Occipital lobe (tissue), 3 donors: ENCODE measurements at places on chromosomes 5 and 9.

DNA sequence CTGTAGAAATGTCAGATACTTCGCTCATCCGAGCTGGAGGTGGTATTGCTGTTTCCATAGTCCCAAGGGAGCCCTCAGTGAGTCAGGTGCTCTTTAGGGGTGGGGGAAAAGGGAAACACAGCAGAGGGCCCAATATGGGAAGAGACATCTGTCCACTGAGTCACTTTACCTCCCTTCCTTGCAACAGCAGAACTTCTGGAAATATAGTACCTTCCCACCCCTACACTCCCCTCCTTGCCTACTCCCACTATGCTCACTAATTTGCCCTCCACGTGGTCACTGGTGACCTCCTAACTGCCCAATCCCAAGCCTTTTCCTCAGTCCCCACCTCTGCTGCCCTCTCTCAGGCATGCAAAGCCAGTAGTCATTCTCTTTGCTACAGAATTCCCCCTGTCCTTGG lies 1.9 kb downstream of the HK3 start:
- DNase-seq = no peak

DNA sequence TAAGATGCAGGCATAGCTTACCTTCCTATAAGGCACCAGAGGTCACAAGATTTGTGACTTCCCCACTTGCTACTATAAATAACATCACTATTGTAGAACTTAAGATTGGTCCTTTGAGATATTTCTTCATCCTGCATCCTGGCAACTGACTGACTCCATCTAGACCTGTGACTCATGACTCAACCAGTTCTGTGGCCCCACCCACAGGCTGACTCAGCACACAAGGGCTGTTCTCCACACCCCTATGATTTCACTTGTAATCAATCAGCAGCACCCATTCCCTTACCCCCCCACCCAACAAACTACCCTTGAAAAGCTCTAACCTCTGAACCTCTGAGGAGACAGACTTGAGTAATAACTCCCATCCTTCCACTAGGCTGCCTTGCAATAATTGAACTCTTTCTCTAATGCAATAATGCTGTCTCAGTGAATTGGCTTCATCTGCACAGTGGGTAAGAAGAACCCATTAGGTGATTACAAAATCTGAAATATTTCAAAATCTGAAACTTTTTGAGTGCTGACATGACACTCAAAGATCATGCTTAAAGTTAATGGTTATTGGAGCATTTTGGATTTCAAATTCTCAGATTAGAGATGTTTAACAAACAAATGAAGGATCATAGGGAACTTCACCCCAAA lies 296.7 kb downstream of the ARL15 start:
- no peak for DNase-seq

- no peak for DNase-seq
These were observed 46.6 kb downstream of the S1PR3 start for GRCh38 chr9:89037891-89038290.

- DNase-seq = no peak
These were observed 182.9 kb downstream of the SAXO1 start for GRCh38 chr9:18849890-18850677.

GRCh38 chr5:96924016-96924443 lies 11.8 kb upstream of the LNPEP start:
- no peak for DNase-seq

DNA sequence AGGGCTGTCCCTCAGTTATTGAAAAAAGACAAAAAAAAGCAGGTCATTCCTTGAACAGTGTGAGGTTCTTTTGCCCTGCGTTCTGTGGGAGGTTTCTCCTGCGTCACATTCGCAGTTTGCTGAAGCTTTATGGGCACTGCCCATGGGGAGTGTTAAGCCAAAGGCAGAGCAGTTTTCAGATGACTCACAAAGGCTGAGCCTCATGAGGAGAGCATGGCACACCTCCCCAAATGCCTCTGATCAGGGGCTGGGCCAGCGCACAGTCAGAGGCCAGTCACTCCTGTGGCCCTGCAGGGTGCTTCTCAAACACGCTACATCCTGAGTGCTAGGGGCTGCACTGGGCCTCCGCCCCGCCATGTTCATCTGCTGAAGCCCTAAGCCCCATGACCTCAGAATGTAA lies 38.4 kb downstream of the IRX1 start:
- DNase-seq = no peak

GRCh38 chr9:16608906-16609305 lies 261.6 kb downstream of the BNC2 start:
- no peak for DNase-seq

DNA sequence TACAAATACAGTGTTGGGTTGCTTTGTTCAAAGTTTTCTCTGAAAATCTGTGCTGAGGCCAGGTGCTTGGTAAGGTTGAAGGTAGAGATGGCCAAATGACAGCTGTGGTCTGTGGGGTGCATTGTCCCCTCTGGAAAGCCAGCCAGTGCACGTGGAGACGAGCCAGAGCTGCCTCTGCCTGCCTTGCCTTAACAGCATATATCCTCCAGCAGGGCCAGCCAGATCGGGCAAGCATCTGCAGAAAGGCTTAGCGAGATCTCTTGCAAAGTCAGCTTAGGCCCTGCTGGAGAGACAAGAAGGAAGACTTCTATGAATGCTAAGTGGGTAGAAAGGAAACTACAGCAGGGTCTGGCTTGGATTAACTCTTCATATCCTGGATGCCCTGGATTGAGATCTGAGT lies 49.5 kb downstream of the GRIA1 start:
- DNase-seq = no peak

GRCh38 chr9:75891771-75892215 lies 1.3 kb downstream of the PCSK5 start:
- DNase-seq = no peak

DNA sequence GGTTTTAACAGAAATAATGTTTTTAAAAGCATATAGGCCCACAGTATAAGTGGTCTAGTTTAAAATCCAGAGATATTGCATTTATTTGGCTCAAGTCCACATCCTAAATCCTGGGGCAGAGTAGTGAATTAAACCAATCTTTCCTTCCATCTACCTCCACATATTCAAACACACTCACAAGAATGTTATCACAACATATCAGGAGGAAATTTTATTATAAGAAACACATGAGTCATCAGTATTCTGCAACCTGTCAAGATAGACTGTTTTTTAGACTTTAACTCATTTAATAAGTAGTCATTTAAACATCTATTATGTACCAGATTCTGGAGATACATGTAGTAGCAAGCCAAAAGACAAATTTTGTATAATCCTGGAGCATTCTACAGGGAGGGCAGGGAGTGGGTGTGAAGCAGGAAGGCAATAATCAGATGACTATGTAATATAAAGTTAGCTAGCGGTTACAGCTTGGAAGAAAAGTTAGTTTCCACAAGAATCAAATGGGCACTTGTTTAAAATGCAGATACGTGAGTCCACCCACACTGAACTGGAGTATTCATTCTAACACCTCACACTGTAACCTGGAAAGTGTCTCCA lies 187.3 kb upstream of the PIK3R1 start:
- DNase-seq = no peak

DNA sequence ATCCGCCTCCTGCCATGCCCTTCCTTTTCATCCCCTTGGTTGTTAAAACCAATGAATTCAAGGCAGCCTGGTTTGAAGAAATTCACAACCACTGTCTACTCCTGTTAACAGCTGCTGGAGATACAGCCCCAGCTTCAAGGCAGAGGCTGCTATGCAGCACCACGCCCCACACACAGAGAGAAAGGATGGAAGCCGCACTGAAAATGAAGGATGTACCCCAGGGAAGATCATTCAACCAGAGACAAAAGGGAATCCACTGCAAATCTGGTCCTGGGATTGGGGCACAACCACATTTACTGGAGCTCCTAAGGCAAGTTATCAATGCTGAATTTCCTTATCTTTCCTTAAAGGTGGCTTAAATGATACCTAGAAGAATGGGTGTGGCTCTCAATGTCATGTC lies 58.7 kb downstream of the DPYSL3 start:
- DNase-seq = no peak

- DNase-seq = no peak
These were observed 246.5 kb downstream of the SYK start for GRCh38 chr9:91047993-91048607.

- no peak for DNase-seq
These were observed 134.8 kb downstream of the FBXO4 start for GRCh38 chr5:42059778-42060464.

- no peak for DNase-seq
These were observed 12.0 kb upstream of the SSBP2 start for GRCh38 chr5:81762853-81763252.

GRCh38 chr9:125189011-125189360 lies 617 bp downstream of the PPP6C start:
- no peak for DNase-seq

DNA sequence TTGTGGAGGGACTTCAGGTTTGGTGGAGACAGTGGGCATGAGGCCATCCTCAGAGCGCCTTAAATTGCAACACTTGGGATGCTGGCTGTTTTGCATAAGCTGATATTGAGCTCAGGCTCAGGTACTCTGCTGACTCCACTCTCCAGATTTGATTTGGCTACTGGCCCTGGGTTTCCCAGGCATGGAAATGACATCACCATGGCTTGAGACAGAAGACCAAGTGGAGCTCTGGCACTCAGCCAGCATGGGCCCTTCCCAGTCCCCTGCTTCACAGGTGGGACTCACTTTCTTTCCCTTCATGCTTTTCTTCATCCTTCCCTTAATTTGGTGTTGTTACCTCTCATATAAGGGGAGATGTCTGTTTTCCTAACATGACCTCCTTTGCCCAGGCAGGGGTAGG lies 72.0 kb upstream of the IL12B start:
- no peak for DNase-seq

DNA sequence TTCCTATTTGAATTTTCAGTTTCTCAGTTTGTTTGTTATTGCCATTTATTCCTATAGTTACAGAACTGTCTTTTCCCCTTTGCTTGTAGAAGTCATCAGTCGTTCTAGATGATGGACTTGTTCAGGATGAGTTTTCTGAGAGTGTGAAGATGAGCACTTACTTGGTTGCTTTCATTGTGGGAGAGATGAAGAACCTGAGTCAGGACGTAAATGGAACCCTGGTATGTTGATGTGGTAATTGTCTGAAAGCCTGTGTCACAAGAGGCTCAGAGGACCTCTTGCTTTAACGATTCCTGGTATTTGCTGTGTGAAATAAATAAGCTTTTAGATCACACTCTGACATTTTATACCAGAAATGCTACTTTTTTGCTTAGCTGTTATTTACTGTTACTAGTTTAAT lies 50.6 kb downstream of the LNPEP start:
- no peak for DNase-seq

DNA sequence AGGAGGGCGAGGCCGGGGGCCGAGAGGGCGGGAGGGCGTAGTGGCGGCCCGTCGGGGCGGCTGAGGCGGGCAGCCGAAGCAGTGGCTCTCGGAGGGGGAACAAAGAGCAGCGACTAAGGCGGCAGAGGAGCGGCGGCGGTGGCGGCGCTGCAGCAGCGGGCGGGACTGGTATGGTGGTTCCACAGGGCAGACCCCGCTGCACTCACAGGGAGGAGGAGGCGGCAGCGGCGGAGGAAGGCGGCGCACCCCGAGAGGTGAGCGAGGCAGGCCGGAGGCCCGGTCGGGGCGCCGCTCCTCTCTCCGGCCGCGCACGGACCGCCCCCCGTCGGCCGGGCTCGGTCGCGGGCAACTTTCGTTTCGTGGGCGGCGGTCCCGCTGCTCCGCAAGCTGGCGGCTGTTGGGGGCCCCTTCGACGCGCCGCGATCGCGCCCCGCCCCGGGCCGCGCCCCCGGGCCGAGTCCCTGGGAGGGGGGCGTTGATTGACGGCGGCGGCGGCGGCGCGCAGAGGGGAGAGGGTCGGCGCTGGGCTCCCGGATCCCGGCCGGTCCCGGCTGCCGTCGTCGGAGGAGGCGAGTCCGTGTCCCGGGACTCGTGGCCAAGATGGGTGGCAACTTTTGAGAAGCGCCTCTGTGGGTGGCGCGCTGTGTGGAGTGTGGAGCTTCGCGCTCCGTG lies 467 bp downstream of the CNOT6 start:
- peak; percentile 9 for DNase-seq

GRCh38 chr9:137912671-137913070 lies 35.1 kb downstream of the CACNA1B start:
- no peak for DNase-seq

DNA sequence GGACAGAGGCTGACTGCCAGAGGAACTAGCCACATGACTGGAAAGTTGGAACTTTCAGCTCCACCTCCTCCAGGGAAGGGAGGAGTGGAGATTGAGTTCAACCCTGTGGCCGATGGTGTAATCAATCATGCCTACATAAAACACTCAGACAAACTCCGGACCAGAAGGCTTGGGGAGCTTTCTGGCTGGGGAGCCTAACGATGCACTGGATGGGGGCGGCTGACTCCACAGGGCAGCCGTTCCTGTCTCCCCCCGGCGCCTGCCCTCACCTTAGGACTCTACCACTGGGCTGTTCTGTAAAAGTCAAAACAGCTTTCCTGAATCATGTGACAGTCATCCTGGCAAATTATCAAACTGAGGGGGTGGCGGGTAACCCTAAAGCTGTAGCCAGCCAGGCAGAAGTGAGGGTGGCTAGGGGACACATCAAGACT lies 58.0 kb downstream of the GOLM1 start:
- no peak for DNase-seq

DNA sequence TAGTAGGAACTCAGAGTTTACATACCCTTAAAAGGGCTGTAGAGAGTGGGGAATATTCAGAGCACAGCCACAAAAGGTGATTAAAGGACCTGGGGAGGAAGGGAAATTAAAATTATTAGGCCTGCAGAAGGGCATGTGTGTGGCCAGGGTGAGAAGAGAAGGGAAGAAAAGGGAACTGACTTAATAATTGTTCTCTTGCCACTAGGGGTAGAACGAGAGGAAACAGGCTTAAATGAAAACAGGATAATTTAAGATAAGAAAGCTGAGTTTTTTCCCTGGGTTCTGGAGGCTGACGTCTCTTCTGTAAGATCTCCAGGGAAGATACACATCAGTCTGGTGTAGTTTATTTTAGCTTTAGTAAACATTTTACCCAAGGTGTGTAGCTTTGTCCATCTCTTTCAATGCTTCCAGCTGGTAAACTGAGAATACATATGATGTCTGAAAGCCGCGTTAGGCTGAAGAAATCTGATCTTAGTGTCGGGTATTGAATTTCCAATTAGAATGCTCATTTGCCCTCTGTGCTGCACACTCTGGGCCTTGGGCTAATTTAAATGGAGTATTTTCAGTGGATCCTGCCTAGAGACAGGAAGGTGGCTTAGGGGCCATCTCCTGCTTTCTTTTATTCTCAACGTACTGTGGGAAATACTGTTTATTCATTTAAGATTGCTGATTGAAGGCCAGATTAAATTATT lies 416.8 kb downstream of the TMEM38B start:
- DNase-seq = no peak

- no peak for DNase-seq
These were observed 1854.6 kb upstream of the WWC1 start for GRCh38 chr5:166436872-166437271.

DNA sequence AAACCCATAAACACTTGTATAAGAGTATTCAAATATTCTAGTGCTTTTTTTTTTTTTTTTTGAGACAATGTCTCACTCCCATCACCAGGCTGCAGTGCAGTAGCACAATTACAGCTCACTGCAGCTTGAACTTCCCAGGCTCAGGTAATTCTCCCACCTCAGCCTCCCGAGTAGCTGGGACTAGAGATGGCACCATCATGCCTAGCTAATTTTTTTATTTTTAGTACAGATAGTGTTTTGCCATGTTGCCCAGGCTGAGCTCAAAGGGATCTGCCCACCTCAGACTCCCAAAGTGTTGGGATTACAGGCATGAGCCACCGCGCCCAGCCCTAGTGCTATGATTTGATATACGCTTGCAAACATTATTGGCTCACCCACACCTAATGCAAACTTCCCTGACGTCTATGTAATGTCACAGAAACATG lies 11.8 kb downstream of the IL6ST start:
- DNase-seq = no peak
